Frontal cortex (tissue), 4 donors: ENCODE measurements at places on chromosomes 1 and 21.

DNA sequence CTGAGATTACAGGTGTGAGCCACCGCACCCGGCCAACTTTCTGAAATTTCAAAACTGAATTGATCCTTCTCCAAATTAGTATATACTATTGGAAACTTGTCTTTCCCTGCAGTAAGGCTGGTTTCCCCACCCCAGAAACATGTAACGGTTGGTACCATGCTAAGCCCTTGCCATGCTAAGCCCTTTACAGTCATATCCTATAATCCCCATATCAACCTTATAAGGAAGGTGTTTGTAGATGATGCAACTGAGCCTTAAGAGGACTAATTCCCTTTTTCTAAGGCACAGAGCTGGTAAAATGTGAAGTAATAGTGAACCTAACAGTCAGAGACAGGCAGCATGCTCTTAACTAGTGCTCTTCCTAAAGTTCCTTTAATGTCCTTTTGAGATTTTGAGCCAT, 413.7 kb downstream of the DISC1 start:
- no peak for DNase-seq

- DNase-seq, result no peak
These were observed 42.4 kb upstream of the TACSTD2 start for GRCh38 chr1:58619286-58620054.

DNA sequence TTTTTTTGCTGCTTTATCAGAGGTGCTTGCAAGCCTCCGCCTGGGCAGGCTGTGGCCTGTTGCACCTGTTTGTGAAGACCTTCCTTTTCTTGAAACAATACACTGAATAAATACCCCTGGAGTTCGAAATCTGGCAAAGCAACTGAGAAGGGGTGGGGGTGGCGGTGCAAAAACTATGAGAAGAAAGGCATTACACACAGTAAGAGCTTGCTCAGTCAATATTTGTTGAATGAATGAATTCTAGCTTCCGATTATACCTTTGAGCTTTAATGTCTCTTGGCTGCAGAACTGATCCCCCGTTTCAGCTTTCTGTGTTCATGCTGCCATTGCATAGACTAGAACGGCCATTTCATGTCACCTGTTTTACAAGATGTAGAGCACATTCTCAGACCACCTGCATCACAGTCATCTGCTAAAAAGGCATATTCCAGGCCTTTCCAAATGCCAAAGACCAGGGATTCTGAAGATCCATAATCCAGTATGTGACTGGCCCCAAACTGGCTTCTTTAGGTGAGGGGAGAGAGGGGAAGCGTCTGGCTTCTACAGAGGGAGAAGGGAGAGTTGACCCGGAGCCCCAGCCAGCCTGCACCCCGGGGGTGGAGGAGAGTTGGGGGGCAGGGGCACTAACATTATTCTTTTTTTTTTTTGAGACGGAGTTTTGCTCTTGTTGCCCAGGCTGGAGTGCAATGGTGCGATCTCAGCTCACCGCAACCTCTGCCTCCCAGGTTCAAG, 111.5 kb downstream of the ETS2 start:
- DNase-seq, result no peak

DNA sequence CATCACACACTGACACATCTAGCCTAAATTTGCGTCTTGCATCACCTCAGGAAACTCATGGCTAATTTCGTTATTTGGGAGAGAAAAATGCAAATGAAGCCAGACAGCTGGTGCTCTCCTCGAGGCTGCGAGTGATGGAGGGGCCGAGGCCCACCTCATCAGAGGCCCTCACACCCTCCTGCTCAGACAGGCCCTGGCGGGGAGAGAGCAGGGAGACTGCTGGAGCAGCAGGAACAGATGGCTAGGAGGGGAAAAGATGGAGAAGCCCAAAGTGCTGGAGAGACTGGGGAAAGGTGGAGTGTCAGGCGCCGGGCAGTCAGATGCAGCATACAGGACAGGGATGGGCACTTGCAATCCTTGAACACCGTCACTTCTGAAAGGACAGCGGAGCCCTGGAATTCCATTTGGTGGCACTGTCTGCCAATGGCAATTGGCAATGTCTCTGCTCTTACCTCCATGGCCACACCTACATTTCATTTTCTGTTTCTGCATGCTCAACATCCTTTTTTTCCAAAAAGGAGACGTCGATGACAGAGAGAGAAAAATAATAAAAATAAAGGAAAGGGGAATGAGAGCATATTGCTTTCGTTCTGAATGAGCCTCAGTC, 286.2 kb downstream of the SPATA17 start:
- no peak for DNase-seq

DNA sequence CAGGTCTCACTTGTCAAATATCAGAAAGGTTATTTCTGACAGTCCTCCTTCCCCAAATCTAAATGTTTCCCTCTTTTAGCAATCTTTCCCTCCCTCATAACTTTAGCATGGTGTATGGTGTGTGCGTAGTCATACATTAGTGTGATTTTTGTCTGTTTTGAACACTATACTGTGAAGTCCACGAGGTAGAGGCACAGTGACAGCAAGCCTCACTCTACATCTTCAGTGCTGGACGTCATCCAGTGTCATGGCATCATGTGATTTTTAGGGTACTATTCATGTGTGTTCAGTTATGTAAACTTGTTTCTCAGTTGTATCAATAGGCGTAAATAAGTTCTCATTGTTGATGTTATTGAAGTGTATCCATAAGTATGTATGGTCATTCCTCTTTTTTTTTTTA, 39.1 kb downstream of the DYRK1A start:
- DNase-seq, result no peak

DNA sequence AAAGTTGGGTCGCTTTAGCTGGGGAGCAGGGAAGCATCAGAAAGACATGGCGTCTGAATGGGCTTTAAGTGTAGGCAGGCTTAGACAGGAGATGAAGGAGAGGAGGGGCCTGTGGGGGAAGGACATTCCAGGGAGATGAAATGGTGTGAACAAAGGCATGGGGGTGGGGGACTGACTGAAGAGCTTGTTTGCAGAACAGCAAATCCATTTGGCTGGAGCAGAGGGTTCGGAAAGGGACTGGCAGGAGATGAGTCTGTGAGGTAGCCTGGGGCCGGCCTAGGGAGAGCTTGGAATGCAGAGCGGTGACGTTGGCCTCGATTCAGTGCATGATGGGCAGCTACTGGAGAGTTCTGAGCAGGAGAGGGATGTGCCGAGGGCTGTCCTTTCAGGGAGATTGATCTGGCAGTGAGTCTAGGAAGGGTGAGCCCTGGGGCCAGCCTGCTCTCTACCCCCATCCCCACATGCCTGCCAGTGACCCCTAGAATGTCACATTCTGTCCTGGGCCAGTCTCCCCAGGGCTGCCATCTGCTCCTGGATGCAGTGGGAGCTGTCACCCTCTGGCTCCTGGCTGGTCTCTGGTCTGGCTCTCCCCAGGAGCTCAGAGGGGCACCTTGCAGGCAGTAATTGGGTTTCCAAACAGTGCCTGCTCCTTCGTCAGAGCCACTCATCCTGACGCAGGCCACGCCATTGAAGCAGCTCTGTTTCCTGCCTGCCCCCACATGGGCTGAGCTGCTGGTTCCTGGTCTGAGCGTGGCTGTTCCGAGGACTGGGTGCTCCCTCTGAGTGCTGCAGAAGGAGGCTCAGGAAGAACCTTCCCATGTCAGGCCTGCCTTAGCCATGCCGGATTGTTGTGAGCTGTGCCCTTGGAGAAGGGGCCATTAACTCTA, 22.3 kb upstream of the TMEM222 start:
- DNase-seq, result no peak

GRCh38 chr21:45297329-45297728, 9.6 kb upstream of the POFUT2 start:
- no peak for DNase-seq

DNA sequence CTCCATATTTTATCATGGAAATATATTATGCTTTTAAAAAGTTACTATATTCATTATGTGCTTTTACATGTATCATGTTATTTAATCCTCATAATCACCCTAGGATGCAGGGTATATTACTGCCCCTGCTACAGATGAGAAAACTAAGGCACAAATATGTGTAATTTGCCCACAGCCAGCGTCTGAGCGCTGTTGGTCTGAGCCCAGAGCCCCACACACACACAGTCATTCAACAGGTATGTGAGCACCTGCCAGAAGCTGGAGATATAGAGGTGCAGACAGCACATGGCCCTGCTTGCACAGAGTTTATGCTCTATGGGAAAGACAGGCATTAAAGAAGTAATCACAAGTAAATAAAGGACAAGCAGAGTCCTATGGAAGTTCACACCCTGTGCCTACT, 49.8 kb upstream of the SEC16B start:
- no peak for DNase-seq

- no peak for DNase-seq
These were observed 1.2 kb downstream of the PABPC4 start for GRCh38 chr1:39575191-39576015.

DNA sequence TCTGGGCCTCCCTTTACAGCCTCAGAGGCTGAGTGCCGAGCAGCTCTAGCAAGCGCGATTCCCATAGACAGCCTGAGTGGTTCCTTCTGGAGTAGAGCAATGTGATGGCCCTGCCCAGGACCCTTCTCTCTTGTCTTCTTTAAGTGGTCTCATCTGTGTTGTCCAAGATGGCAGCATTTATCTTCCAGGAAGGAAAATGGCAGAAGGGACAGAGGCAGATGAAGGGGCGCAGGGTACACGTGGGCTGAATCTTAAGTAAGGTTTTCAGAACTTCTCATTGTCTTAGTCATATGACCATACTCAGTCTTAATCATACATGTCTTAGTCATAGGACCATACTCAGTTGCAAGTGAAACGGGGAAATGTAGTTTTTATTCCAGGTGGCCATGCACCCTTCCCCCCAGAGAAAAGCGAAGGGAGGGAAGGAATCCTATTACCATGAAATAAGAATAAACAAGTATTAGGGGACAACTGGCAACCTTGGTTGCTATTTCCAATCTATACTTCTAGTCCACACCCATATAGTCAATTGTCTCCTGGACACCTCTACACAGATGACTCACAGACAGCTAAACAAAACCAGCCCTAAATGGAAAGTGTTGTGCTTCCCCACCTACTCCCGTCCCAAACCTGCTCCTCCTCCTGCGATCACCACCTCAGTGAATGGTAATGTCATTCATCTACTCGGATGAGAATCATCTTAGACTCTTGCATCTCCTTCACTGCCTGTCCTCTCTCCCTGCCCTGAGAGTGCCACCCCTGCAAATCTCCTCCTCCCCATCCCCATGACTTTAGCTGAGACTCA, 13.3 kb downstream of the OVAAL start:
- no peak for DNase-seq

DNA sequence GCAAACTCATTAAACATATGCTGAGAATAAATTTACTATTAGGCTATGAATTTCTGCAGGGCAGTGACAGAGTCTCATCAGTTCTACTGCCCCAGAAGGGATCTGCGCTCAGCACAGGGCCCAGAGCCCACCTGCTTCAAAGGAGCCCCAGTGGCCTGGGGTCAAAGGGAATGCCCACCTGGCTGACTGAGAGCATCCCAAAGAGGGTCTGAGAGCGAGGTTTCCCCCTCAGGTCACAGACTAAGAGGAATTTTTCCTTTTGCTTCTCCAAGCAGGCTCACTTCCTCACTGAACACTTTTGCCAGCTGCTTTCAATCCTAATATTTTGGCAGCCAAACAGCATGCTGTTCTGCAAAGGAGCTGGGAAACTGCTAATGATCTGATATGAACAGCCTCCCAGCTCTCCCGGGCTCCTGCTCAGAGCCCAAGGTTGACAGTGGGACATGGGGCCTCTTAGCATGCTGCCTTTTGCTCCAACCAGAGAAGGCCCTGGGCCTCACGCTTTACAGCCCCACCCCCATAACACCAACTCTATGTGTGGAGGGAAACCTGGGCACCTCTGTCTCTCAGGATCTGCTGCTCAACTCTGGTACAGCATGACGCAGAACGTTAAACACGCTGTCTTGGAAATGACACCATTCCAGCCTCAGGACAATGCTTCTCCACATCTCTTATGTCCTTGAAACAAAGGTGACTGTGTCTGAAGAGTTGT, 70.7 kb upstream of the SYT6 start:
- DNase-seq, result no peak

DNA sequence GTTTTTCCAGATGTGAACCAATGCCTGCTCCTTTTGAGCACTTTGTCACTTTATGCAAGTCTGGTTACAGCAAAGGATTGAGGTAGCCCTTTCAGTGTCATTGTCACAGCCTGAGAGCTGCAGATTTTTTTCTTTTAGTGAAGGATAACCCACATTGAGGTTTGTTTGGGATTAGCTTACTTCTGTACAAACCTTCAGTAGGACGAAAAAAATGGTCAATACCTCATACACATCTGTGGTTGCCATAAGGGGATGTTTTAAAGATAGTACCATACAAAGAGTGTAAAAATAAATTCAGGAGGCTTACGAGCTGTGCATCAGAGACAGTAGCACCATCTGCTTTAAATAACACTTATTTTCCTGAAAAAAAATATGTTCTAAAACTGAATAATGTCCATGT, 566.0 kb downstream of the AJAP1 start:
- DNase-seq, result no peak

GRCh38 chr1:67191668-67192520, 25.6 kb downstream of the IL23R start:
- no peak for DNase-seq

GRCh38 chr1:106568201-106568974, 488.1 kb upstream of the PRMT6 start:
- DNase-seq, result no peak

GRCh38 chr21:44466351-44466954, 11.1 kb downstream of the LRRC3 start:
- DNase-seq, result no peak

DNA sequence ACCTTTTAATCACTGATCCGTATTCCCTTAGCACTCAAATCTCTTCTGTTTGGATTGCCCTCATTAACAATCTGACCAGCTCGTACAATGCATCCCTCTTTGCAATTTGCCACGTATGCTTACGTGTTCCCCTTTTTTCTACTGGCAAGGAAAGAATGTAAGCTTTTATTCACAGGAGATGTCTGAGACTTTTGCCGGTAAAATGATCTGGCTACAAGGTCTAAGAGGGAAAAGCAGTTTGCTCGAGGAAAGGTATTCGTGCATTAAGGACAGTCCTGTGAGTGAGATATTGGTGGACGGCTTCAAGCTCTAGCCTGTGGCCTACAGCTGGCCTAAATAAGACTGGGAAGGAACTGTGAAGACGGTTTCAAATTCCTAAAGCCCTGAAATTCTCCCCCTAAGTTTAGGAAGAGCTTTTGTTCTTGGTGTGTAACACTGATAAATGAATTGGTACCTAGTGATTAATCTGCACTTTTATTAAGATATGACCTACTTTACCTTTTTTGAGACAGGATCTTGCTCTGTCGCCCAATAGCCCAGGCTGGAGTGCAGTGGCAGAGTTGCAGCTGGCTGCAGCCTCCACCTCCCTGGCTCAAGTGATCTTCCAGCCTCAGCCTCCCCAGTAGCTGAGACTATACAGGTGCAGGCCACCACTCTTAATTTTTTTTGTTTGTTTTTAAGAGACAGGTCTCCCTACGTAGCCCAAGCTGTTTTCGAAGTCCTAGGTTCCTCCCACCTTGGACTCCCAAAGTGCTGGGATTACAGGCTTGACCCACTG, 895 bp upstream of the UBR4 start:
- no peak for DNase-seq

DNA sequence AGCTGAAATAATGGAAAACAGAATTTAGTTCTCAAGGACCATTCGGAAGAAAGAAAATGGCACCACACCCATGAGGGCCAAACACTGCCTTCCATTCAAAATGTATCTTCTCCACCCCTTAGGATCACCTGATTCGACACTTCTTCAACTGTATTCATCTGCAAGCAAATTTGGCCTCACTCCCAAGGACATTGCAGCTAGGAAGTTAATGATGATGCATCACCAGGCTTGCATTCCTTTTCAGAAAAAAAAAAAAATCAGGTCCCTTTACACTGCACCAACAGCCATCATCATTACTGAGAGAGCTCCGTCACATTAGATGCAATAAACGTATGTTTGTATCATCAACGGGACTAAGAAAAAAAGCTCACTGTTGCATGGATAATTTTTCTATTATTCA, 368.3 kb downstream of the PCP4 start:
- no peak for DNase-seq
